ENCODE measurements at places on chromosomes 7 and 10.

DNA sequence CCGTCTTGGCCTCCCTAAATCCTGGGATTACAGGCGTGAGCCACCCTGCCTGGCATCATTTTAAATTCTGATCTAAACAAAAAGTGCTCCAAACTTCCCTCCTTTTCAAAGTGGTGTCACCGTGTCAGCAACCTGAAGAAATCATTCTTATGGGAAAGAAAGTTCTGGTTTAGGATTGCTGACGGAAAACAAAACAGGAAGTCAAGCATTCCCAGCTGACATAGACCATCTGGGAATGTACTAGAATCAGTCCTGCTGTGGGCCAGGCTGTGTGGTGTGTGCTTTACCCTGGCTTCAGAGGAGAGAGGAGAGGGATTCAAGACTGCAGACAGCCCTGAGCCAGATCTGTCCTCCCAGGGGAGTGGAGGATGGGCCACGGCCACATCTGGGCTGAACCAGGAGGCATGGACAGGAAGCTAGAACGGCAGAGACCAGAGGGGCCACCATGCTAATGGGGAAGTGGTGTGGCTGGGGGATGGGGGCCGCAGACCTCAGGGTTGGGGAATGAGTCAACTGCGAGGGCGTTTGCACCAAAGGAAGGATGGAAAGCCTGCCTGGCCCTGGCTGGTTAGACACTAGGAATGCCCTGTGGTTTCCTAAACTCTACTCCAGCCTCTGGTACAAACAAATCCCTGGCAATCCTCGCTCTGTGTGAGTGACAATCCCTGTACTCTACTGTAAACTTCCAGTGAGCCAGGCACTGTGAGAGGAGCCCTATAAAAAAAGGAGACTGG lies 16.7 kb upstream of the CLIP2 start:
- DNase-seq: peak; percentile 71

GRCh38 chr10:101901340-101901739 lies 57.7 kb upstream of the KCNIP2 start:
- DNase-seq: peak; percentile 40

DNA sequence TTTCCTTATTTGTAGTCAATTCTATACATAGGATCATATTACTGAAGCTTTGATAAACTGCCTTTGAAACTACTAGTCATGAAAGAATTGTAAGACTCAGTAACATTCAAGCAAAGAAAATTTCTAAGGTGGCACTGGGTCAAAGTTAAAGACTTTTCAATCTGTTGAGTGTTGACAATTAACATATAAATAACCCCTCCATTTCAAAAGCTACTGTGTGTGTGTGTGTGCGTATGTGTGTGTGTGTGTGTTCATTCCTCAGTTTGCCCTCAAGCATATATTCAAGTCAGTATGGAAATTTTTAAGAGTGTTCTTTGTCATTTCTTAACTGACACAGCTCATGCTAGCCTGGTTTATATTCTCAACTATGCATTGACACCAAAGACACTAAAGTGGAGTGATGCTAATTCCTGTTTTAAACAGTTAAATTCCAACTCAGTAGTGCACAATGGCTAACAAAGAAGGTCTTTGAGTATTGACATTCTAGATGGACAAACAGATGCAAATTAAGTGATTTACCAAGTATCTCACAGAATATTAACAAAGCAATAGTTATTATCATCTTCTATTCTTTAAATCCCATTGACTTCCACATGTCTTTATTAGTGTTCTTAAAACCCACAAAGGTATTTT lies 314.8 kb upstream of the GRM3 start:
- DNase-seq: no peak

GRCh38 chr10:74926791-74927585 lies 100.6 kb downstream of the KAT6B start:
- no peak for DNase-seq

DNA sequence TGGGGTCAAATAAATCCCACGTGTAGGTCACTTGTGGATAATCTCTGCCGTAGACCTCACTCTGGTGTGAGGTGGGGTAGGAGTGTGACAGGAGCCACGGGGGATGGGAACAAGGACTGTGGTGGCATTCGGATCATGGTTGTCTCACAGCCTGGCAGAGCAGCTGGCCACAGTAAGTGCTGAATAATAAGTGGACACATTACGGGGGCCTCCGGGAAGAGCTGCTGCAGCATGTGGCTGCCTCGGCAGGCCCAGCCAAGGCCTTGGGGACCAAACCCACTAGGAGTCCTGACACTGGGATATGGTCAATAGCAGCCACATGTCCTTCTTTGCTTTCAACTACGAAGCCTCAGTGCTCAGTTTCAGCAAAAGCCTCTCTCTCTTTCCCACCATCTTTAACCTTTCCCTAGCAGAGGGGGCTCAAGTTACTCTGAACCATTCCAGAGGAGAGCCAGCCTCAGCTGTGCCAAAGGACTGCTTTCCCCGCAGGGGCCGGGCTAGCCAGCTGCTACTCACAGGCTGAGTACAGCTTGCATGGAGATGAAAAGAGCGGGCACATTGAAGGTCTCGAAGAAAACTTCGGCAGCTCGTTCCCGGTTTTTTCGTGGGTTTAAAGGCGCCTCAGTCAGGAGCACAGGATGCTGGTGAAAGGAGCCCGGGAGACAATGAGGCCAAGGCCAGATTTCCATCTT lies 17.3 kb downstream of the ACTR1A start:
- DNase-seq: no peak

- DNase-seq: peak; percentile 2
Observed at GRCh38 chr10:5565671-5566581, 41.2 kb downstream of the CALML3 start.

DNA sequence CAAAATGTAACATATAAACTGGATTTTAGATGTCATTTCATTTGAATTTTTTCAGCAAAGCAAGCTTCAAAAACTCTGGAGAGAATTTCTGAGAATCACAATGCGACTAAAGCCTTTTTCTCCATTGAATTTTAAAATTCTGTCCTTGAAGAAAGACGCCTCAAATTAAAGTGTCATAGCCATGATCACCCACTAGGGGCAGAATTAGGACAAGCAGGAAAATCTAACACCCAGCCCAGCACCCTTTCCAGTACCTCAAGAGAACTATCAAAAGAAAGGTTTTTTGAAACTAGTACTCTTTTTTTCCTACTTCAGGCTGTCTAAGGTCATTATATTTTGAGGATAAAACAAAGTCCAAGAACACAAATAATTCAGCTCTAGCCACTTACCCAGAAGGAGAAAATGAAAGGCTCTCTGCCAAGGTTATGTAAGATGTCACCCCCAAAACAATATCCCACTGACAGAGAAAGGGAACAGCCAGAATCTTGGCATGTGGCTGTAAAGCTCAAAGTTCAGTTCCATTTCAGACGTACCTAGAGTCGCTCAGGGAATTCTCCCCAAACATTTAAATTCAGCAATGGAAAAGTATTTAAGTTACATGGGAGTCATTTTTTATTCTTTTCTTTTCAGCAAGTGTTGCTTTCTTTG lies 299.4 kb downstream of the SNX13 start:
- DNase-seq: no peak

DNA sequence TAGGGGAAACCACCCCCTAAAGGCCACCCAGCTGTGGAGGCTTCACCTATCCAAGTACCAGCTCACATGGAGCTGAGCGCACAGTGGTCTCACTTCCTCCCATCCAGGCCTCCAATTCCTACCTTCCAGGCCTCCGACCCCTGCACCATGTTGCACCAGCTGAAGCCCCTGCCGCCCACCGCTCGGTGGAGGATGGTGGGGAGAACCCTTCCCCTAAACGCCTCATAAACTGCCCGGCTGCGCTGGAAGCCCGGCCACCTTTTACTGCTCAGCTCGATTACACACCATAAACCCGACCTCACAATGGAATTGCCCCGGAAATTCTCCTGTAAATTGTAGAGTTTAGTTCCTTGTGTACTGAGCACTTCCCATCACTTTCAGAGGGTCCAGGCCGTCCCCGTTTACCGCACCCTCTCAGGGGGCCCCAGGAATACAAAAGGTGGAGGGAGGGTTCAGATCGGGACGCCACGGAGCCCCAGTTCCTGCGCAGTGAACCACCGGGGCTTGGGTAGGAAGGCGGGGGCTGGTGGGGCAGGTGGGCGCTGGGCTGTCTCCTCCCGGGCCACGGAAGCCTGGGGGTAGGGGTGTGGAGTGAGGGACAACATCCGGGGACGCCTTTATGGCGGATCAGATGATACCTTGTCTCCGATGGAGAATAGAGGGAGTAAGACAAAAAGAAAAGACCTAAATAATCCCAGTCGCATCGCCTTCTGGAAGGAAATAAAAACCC lies 1.4 kb upstream of the HOXA7 start:
- DNase-seq: no peak

DNA sequence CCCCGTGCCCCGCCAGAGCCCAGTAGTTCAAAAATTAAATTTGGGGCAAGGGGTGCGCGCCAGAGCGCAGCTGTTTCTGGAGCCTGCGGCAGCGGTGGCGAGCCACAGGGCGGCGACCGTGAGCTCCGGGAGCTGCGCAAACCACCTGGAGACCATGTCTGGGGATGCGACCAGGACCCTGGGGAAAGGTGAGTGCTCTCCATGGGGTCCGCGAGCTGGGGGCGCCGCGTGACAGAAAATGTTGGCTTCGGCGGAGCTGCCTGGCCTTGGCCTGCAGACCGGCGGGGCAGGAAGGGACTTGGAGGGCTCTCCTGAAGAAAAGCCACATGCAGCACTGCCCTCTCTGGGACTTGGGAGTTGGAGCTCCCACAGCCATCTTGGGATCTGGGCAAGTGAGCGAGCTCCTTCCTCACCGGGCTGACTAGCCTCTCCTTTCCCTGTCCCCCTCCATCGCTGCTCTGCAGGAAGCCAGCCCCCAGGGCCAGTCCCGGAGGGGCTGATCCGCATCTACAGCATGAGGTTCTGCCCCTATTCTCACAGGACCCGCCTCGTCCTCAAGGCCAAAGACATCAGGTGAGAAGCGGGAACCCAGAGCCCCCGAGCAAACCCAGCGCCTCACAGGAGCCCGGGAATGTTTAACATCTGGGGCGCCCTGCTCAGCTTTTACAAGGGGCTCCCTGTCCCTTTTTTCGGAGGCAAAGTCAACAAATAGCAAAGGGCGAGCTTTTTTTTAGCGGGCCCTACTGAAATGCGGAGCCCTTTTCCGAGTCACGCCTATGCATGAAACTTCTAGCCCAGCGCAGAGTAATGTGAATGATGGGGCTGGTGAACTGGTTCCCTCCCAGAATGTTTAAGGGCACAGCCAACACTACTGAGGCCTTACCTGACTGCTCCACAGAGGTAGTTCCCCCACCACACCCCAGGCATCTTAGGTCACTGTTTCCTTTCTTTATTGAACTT lies 6.1 kb downstream of the GSTO2 start:
- peak; percentile 36 for DNase-seq

DNA sequence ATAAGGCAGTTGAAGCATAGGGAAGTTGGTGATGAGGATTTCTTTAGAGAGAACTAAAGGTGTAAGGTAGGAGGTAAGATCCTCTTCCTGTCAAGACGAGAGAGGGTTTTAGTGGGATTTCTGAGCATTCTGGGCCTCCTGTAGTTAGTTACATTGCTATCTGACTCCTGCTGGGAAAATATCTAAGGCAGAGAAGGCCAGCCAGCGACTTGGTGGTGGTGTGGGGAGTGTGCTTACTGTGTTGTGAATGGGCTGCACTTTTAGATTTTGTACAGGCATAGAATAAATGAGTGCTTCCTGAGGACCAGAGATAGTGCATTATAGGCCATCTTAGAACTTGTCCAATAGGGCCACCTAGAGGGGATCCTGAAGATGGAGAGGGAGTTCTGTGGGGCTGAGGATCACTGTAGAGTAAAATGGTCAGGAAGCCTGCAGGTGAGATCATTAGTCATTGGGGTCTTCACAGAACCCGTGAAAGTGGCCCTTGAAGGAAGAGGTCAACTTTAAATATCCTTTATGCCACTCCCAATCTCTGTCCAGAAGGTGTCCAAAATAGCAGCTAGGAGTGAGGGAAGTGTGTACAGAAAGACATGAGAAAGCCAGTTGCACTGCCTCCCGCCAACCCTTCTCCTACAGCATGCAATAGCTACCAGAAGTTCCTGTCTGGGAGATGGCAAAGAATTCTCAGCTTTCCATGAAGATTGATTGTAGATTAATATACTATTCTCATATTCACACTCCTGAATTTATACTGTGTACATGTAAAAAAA lies 266.6 kb downstream of the POLR1F start:
- no peak for DNase-seq

GRCh38 chr7:32658467-32658869 lies 163.2 kb downstream of the AVL9 start:
- no peak for DNase-seq

DNA sequence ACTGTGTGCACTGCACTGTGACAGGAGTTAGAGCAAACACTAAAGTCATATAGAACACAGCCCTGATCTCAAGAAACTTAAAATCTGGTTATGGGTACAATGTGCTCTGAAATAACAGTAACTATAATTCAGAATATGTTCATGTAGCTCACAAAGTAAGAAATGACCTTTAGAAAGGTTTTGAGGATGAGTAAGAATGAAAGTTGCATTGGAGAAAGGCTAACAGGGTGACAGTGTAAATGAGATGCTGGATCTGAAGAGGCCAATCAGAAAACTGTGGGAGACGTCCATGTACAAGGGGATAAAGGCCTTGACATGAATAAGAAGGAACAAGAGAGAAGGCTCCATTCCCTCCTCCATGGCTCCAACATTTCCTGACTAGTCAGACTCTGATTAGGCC lies 124.7 kb downstream of the GRM3 start:
- DNase-seq: no peak

DNA sequence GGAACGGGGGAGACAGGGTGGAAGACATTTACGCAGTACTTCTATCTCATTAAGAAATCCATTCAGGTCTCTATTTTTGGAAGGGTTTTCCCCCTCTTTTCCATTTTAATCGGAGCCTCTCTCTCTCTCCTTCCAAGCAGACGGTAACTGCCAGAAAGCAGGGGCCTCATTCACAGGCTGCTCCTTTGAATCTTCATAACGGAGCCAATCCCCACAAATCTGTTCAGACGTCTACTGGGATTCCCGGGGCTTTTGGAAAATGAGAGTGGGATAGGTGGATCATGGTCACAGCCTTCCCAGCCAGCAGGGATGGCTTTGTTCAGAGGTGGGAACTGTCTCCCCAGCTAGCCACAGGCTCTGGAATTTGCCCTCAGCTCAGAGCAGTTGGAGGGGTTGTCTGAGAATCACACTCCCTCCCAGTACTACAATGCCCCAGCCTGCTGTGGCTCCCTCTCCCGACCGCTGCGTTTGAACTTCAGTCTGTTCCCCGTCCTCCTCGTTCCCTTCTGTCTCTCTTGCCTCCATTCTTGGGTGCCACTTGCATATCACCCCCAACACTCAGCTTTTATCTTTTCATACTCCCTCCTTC lies 413.6 kb downstream of the PLXNA4 start:
- DNase-seq: no peak

- DNase-seq: no peak
Observed at GRCh38 chr10:103766751-103767505, 88.4 kb downstream of the SH3PXD2A start.

DNA sequence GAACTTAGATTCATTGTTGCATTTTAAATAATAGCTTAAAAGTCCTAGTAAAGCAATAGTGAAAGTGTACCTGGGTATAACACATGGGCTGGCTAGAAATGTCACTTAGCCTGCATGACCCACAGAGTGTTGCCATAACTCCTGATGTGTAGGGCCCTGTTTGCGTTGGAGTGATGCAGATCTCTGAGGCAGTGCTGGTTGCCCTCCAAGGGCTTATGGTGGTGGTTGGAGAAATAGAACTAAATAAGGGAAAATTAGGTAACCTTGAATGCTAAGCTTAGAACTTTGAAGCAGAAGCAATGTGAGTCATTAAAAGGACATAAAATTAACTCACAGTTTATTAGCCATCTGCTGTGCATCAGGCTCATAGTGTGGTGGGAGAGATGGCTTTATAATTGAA lies 105.7 kb downstream of the CCNY start:
- no peak for DNase-seq
